ENCODE measurements at places on chromosomes 2 and 18.

- DNase-seq: no peak
Observed at GRCh38 chr2:38026846-38027245, 49.1 kb downstream of the CYP1B1 start.

DNA sequence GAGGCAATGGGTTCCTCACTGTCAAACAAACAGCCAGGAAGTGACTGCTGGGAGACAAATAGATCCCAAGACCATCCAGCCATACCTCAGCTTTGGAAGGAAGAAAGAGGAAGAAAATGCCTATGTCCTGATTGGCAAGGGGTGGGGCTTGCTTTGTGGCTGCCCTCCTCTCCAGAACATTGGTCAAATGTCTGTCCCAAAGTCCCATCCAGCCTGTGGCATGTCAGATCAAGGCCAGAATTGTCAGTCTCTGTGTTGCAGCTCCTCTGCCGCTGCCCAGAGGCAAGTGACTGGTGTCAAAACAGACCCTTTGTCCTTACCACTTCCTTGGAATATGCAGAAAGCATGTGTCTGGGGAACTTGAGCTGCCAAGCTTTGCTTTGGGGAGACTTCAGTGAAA lies 63.0 kb upstream of the SMAD2 start:
- DNase-seq: no peak

GRCh38 chr18:58955738-58956137 lies 91.1 kb downstream of the ZNF532 start:
- DNase-seq: no peak

DNA sequence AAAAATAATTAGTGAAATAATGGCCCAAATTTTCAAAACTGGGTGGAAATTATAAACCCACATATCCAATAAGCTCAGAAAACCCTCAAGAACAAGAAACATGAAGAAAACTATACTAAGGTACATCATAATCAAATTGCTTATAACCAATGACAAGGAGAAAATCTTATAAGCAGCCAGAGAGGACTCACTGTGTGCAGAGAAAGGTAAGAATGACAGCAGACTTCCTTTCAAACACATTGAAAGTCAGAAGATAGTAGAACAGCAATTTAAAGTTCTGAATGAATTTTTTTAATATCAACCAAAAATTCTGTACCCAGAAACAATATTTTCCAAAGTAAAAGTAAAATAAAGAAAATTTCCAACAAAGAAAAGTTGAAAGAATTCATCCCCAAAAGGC lies 197.7 kb upstream of the RAB12 start:
- DNase-seq: no peak

DNA sequence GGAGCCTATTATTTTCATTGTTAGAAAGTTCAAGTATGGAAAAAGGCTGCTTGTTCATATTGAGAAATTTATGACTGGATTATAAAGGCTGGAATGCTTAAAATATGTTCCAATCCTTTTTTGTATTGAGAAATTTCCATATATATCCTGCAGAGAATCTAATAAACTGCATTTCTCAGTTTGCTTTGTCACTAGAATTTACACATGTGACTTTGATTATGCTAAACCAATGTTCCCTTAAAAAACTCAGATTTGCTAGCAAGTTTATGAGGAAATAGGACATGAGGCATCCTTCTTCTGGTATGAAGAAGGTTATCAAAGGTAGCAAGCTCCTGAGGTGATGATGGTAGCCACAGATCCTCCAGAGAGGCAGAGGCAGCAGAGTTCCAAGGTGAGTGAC lies 29.2 kb upstream of the DSEL start:
- DNase-seq: no peak

DNA sequence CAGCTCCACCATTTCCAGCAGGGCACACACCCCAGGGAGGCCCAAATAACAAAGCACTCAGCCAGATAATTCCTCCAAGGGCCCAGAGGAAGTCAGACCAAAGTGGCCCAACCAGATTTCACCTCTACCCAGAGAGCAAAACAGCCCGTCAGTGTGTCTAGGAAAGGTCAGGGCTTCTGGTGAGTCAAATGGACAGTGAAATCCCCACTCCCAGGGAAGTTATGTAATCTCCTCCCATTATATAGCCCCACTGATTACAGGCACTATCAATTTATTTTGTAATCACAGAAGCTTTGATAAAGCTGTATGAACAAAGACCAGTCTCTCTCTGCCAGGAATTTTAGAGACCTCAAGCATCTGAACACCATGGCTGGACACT lies 4.0 kb downstream of the B4GALT6 start:
- DNase-seq: no peak

DNA sequence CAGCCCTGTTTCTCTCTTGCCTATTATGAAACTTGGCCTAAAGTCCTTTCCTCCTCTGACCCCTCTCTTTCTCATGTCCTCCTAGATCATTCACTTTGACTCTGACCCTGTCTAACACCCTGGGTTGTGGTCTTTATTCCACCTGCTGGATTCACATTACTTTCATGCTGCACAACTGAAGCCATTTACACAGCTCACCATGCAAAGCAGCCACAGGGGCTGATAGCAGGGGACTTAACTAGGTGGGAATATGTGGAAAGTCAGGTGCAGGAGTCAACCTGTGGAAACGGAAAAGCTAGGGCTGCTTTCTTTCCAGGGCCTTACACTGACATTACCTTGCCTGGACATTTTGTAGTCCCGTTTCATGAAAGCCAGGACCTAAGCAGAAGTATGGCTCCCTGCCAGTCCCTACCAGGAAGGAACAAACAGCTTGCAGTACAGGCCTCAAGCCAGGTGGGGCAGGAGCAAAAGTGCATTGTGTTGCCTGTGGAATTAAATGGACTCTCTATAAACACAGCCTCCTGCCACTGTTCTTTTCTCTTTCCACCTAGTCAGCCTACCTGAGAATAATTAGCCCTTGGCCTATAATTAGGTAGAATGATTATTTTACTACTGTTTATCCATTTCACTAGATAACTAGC lies 11.8 kb downstream of the MAPRE3 start:
- DNase-seq: no peak

GRCh38 chr2:234823877-234824376 lies 127.9 kb upstream of the SH3BP4 start:
- DNase-seq: no peak

- DNase-seq: no peak
Observed at GRCh38 chr2:72613931-72614330, 211.9 kb downstream of the EXOC6B start.

DNA sequence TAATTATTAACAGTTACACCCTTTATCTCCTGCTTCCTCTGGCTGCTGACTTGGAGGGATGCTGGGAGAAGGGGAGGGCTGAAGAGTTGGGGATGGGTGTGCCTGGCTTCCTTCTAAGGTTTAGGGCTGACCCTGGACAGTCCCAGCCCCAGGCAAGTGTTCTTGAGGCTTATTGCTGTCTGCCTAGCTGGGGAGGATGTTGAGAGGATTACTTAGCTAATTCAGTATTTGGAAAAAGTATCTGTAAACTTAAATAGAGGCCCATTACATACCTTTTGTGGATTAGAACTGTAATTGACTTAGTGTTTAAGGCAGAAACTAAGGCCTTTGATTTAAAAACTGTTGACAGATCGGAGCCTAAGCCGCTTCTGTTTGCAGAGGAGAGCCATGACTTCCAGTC lies 67.6 kb downstream of the AGAP1 start:
- DNase-seq: no peak

- no peak for DNase-seq
Observed at GRCh38 chr2:107984707-107985106, 1.6 kb upstream of the SLC5A7 start.

DNA sequence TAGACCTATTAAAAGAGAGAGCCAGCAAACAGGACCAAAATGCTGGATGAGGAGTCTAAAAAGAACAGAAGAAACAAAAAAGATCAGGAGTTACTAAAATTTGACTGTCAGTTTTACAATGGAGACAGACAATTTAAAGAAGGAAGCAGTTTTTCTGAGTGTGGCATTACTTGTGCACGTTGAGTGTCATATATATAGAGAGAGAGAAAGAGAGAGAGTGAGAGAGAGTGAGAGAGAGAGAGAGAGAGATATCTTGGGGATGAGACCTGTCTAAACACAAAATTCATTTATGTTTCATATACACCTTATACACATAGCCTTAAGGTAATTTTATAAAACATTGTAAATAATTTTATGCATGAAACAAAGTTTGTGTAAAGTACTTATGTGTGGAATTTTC lies 2.1 kb upstream of the GALNT3 start:
- no peak for DNase-seq

DNA sequence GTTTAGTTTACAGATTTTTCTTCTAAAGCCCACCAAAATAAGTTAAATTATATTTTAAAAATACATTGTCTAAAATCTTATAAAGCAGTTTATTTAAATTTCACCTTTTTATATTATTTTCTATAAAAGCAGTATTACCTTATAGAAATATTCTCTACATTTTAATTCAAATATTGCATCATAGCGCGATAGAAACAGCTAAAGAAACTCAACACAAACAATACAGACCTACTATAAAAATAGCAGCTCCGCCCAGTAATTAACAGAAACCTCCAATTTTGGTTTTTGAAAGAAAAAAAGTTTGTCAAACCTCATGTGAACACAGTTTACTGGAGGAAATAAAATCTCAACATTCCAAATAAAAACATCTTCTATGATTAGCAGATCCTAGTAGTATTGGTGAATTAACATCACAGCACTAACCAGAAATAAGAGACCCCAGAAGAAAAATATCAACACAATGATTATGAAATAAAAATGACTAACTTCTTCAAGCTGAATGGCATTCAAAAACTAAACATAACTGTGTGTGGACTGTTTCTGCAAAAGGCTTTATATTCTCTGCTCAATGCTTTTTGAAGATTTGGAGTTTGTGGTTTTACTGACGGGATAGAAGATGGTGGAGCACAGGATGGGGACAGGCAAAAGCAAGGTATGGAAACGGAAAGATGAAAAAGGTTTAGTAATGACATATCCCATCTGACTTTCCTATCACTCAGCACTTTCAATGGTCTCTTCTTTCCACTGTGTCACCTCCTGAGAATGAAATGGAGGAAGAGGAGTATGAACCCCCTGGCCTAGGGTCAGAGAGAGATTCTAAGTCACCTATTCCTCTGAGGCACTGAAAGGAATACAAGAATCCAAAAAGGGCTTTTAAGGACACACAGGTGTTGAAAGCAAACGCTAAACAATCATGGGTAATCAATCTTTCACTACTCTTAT lies 17.5 kb downstream of the MAP4K3 start:
- DNase-seq: no peak

GRCh38 chr2:168439536-168439935 lies 16.5 kb upstream of the CERS6 start:
- DNase-seq: no peak

DNA sequence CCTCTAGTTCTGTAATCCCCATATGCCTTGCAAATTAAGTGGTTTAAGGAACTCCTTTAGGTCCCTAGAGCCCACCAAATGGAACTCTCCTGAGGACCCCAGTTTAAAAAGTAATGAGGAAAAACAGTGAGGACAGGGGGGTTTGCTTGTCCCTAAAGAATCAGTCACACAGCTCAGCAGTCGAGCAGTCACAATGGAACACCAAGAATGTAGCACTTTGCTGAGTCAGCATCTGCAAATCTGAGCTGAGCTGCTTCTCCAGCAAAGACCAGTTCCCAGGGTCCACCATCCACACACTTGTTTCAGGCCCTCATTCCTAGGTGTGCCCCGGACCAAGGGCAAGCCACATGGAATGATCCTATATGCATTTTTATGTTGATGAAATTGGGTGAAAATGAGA lies 46.2 kb upstream of the NEDD4L start:
- no peak for DNase-seq

DNA sequence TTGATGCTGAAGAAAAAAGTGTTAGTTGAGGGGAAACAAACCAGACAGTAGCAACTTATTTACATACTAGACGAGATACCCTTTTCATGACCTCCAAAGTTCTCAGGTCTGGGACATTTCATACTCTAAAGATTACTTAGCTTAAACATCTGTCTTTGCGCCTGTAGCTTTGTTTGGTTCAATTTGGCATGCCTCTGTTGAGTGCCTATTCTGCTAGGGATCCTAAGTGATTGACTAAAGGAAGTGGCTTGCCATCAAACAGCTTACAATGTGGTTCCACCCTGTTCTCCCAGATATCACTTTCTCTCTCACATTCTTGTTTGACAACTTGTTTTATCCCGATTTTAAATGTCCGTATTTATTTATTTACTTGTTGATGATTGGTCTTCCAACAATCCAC lies 488.8 kb downstream of the PARD3B start:
- no peak for DNase-seq

DNA sequence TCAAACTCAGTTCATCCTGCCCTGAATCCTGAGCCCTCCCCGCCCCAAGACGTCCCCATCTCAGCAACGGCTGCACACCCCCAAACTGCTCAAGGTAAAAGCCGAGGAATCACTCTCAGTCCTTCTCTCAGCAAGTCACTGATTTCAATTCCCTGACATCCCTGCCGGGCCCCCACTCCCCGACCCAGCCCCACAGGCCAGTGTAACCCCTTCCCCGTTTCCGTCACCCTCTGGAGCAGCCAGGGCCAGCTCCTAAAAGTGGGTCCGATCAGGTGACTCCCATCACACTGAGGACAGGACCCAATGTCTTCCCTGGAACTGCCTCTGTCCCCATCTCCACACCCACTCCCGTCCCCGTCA lies 20.5 kb downstream of the SNORC start:
- DNase-seq: no peak

- DNase-seq: no peak
Observed at GRCh38 chr2:189639007-189639609, 22.2 kb upstream of the ASNSD1 start.

DNA sequence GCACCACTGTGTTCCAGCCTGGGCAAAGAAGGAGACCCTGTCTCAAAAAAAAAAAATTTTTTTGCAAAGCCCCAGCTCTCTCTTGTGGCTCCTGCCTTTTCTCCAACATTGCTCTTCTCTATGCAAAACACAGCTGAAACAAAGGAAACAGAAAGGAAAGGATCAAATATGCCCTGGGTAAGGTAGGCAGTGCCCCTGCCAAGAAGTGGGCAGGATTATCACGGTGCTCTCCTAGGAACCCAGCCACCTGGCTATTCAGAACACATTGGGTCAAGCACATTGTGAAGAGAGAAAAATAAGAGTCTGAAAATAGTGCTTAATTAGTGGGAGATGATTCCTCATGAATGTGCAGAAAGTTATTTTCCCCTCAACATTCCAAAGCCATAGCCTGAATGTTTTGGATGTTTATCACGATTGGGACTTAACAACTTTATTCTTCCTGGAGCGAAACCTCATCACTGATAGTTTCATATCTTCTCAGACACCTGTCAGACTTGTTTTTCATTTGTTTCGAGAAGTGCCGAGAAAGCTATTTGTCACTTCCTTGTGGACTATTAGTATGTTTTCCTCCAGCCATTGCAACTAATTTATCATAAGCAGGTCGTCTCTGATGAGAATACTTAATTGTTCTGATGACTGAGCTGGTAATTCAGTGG lies 42.7 kb upstream of the RPL31 start:
- DNase-seq: no peak

All from activated CD8-positive, alpha-beta memory T cell treated with anti-CD3 and anti-CD28 coated beads for 1 hour (primary cell).